ENCODE measurements at places on chromosomes 1 and 21.
A peak's percentile ranks its signal among the peaks of the same experiment; 100 is the strongest.

- peaks cover 71% of the 10 kb centered on the region for H3K4me1 ChIP-seq
- peaks cover 21% of the 10 kb centered on the region for H3K36me3 ChIP-seq
- no peak for DNase-seq
- H3K4me3 ChIP-seq: no peak overlapping the region
These were observed 33.1 kb downstream of the CAPZB start for GRCh38 chr1:19452221-19452663.

GRCh38 chr21:31644643-31645042 is 14.8 kb upstream of the SOD1 start:
- no peaks in the 10 kb centered on the region for H3K36me3 ChIP-seq
- no peak overlapping the region for H3K27ac ChIP-seq
- H3K4me1 ChIP-seq: no peaks in the 10 kb centered on the region
- H3K4me3 ChIP-seq: no peak overlapping the region
- no peak for DNase-seq
- H3K27me3 ChIP-seq: no peaks in the 10 kb centered on the region

DNA sequence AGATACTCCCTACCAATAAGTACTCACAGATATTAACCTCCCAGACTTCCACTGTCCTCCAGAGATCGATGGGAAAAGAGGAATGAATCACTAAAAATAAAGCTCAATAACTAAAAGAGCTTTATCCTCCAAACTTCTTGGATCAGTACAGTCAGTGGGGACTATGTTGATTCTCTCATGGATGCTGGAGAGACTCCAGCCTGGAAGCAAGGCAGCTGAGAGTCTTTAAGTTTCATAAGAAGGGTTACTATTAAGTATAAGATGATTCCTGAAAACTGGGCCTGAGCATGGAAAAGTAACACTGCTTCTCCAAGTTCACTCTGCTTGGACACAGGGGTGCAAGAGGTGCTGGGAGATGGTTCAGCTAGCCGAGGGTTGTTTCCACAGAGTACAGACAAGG is 6.2 kb upstream of the DDR2 start:
- H3K36me3 ChIP-seq: no peaks in the 10 kb centered on the region
- no peak overlapping the region for H3K4me3 ChIP-seq
- no peak overlapping the region for H3K27ac ChIP-seq
- H3K27me3 ChIP-seq: no peaks in the 10 kb centered on the region

- no peaks in the 10 kb centered on the region for H3K27me3 ChIP-seq
- no peaks in the 10 kb centered on the region for H3K4me1 ChIP-seq
- DNase-seq: no peak
- H3K27ac ChIP-seq: no peak overlapping the region
- no peak overlapping the region for H3K4me3 ChIP-seq
- H3K36me3 ChIP-seq: no peaks in the 10 kb centered on the region
These were observed 56.7 kb downstream of the SLC44A5 start for GRCh38 chr1:75554181-75554580.

DNA sequence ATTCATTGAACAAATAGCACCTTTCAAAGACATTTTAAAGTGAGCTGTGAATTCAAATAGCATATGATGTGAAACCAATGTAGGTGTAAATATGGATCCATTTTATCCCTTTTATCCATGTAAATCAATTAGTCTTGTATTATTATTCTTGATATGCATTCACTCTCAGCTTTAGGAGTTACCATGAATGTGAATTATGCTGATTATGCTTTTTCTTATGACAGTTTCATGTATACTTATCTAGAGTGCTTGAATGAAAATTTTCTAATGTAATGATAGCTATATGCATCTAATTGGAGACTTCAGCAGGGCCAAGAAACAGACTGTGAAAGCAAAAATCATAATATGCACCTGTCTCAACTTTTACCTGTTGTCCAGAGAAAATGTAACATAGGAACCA is 226.6 kb upstream of the ST6GALNAC5 start:
- H3K36me3 ChIP-seq: no peaks in the 10 kb centered on the region
- no peak for DNase-seq
- no peaks in the 10 kb centered on the region for H3K27me3 ChIP-seq
- no peak overlapping the region for H3K27ac ChIP-seq

- no peak overlapping the region for H3K27ac ChIP-seq
- H3K4me3 ChIP-seq: no peak overlapping the region
- DNase-seq: no peak
- peaks cover 7% of the 10 kb centered on the region for H3K4me1 ChIP-seq
These were observed 19.2 kb upstream of the BCL10 start for GRCh38 chr1:85295654-85296053.

DNA sequence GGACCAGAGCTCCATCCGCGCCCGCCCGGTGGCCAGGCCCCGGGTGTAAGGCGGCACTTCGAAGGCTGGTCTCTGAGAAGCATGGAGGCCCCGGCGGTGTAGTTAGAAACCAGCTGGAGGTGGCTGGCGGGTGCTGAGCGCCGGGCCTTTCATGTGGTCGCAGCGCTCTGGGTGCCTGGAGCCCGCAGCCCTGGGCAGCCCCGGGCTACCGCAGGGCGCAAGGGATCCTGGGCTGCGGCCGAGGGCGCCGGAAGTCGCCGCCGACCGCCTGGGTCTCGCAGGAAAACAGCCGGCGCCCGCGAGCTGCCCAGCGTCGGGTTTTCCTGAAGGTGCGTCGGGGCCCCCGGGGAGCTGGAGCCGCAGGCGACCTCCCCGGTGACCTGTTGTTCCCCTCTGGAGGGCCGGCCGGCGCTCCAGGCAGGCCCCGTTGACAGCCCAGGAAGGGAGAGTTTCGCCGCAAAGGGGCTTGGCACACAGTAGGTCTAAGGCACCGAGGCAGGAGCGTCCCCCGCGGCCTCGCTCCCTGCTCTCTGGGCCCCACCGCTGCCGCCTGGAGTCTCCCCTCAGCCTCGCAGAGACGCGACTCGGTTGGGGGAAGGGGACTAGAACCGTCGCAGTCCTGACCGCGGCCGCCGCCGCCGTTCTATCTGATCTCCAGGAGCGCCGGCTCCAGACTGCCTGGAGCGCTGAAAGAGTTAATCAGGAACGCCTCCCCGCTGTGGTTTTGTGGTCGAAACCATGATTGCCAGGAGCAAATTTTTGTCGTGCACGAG is 2.7 kb downstream of the GRHL3 start:
- H3K36me3 ChIP-seq: no peaks in the 10 kb centered on the region
- no peaks in the 10 kb centered on the region for H3K27me3 ChIP-seq
- H3K4me1 ChIP-seq: peaks cover 45% of the 10 kb centered on the region
- H3K4me3 ChIP-seq: peak overlapping the region; percentile 49
- DNase-seq: peak; percentile 50

DNA sequence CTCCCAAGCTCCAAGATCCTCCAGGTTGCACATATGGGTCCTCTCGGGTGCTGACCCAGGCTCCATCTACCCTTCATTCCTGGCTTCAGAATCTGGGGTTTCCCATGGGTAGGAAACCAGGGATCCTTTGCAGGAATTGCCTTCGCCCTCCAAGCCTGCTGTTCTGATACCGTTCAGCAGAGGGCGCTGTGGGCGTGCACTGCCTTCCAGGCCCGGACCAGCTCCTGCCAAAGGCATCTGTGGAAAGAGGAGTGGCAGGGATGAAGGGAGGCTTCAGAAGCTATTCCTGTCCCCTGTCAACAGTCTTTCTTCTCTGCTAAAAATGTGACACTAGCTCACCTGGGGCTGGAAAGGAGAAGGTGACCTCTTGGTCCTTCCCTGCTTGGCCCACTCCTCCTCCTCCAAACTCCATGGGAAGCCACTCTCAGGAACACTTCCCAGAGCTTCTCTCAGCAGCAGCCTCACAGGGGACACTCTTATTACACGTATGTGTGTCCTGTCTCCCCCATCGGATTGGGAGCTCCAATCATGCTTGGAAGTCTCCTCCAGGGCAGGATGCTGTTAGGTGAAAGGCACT is 71.2 kb downstream of the VWA5B1 start:
- peaks cover 7% of the 10 kb centered on the region for H3K27me3 ChIP-seq
- H3K36me3 ChIP-seq: no peaks in the 10 kb centered on the region
- H3K4me1 ChIP-seq: no peaks in the 10 kb centered on the region
- no peak overlapping the region for H3K4me3 ChIP-seq
- no peak for DNase-seq

DNA sequence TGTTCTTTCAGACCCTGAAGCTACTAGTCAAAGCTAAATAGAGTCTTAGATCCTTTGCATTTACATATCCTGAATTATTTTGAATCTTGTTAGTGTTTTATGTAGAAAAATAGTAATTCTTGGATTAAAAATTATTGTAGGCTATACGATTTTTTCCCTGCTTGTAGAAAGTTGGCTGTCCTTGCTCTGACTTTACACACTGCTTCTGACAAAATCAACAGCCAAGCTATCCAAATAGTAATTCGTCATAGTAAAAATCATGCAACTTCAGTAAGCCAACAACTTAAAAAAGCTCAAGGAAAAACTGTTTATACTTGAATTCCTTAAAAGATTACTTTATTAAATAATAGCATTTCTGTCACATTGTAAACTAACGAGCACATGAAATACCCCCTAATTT is 7.5 kb upstream of the KRTAP23-1 start:
- no peak for DNase-seq
- no peaks in the 10 kb centered on the region for H3K4me1 ChIP-seq
- H3K36me3 ChIP-seq: no peaks in the 10 kb centered on the region
- H3K27me3 ChIP-seq: no peaks in the 10 kb centered on the region

DNA sequence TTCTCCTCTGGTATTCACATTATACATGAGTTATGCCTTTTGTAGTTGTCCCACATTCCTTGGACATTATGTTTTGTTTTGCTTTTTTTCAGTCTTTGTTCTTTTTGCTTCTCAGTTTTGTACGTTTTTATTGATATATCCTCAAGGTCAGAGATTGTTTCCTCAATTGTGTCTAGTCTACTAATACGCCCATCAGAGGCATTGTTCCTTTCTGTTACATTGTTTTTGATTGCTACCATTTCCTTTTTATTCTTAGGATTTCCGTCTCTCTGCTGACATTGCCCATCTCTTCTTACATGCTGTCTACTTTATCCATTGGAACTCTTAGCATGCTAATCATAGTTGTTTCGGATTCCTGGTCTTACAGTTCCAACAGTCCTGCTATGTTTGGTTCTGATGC is 27.8 kb upstream of the MPC2 start:
- no peaks in the 10 kb centered on the region for H3K4me1 ChIP-seq
- H3K27me3 ChIP-seq: no peaks in the 10 kb centered on the region
- H3K27ac ChIP-seq: no peak overlapping the region
- DNase-seq: no peak
- peaks cover 6% of the 10 kb centered on the region for H3K36me3 ChIP-seq
- no peak overlapping the region for H3K4me3 ChIP-seq

GRCh38 chr1:110533230-110533629 is 14.3 kb upstream of the KCNA10 start:
- H3K36me3 ChIP-seq: no peaks in the 10 kb centered on the region
- no peaks in the 10 kb centered on the region for H3K27me3 ChIP-seq
- DNase-seq: no peak
- H3K4me1 ChIP-seq: no peaks in the 10 kb centered on the region
- no peak overlapping the region for H3K4me3 ChIP-seq

DNA sequence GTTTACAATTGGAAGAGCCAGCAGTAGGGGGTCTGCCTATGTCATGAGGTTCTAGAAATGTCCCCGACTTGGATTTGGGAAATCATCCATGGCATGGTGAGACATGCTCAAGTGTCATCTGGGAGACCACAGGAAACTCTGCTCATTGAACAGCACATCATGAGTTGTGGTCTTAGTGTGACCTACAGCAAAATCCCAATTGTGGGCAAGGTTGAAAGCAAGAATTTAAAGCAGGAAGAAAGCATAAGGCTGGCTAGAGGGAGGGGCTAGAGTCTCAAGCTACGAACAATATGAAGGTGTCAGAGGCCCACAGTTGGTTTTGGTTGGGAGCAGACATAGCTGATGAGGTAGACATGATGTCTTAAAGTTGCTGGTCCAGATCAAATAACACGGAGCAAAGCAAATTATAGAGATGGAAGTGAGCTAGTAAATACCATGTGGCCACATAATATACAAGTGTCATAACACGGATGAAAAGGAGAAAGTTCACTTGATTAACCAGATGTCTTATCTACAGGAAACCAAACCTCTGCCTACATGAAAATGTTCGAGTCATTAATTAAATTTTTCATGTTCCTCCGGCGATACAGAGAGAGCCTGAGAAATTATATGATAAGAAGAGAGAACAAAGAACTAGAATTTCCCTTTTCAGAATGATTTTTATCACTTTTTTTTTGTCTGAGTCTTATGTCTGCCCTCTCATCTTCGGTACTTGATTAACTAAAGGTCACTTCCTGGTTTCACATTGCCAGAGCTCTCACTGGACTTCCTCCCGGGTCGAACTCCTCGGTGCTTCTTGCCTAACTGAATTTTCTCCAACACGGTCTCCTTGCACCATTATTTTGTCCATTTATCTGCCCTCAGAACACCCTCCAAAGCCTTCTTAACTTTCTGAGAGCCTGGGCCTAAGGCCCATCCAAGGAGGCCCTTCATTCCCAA is 67.5 kb upstream of the DUSP10 start:
- H3K4me3 ChIP-seq: no peak overlapping the region
- no peaks in the 10 kb centered on the region for H3K36me3 ChIP-seq
- H3K27me3 ChIP-seq: no peaks in the 10 kb centered on the region
- peaks cover 6% of the 10 kb centered on the region for H3K4me1 ChIP-seq
- no peak for DNase-seq

DNA sequence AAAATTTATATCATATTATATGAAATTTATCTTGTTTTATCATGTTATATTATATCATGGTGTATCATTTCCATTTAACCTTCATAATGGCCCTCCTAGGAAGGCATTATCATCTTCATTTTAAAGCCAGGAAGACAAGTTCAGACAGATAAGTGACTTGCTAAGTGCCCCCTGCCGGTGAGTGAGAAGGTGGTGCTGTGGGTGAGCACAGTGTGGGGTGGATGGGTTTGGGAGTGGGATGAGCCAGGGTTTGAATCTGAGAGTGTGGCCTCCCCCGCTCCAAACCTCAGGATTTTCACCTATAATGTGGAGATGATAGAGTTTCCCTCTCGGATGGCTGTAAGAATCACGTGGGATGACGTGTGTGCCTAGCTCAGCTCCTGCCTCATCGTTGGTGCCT is 108.7 kb upstream of the IGSF21 start:
- no peaks in the 10 kb centered on the region for H3K27me3 ChIP-seq
- no peak overlapping the region for H3K27ac ChIP-seq
- no peaks in the 10 kb centered on the region for H3K4me1 ChIP-seq
- no peak overlapping the region for H3K4me3 ChIP-seq

- peaks cover 6% of the 10 kb centered on the region for H3K4me1 ChIP-seq
- peaks cover 27% of the 10 kb centered on the region for H3K36me3 ChIP-seq
- H3K4me3 ChIP-seq: no peak overlapping the region
- H3K27me3 ChIP-seq: no peaks in the 10 kb centered on the region
- DNase-seq: no peak
These were observed 7.0 kb downstream of the DDI2 start for GRCh38 chr1:15624133-15624714.

- H3K4me3 ChIP-seq: no peak overlapping the region
- no peaks in the 10 kb centered on the region for H3K4me1 ChIP-seq
- H3K27ac ChIP-seq: no peak overlapping the region
- no peaks in the 10 kb centered on the region for H3K36me3 ChIP-seq
- H3K27me3 ChIP-seq: no peaks in the 10 kb centered on the region
These were observed 98.1 kb downstream of the LHX9 start for GRCh38 chr1:198015309-198015708.
